ENCODE measurements at places on chromosomes 12 and 14.
A peak's percentile ranks its signal among the peaks of the same experiment; 100 is the strongest.

GRCh38 chr14:74614508-74615495 lies 2.8 kb upstream of the LTBP2 start:
- DNase-seq = no peak

GRCh38 chr12:49696723-49697122 lies 10.5 kb downstream of the FMNL3 start:
- no peak for DNase-seq

DNA sequence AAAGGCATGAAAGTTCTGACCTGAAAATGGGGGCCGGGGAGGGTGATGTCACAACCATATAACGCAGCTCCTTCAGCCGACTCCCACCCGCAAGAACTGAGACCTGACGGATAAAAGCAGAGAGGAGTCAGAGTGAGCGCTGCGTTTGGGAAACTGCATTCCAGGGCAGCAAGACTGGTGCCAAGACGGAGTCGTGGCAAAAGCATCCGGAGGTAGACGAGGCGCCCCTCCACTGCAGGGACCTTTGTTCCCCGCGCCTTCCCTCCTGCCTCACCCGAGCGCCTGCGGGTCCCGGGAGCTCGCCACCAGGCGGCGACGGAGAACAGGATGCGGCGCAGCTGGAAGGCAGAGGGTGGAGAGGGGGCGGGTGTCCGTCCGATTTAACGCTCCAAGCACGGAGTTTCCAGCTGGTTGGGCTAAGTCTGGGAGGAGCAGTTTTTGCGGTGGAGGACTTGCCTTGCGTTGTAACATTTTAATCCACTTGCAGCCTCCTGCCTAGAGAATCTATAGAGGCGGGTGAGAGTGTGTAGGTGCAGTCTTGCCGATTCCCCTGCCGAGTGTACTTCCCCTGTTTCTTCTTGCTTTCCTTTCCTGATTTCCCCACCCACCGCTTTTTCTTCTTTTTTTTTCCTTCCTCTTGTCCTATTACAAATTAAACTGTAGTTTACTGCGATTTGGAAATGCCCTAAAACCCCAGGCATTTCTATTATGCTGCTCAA lies 1.2 kb upstream of the CPNE8 start:
- peak; percentile 48 for DNase-seq

GRCh38 chr12:52729147-52729546 lies 25.8 kb upstream of the KRT77 start:
- no peak for DNase-seq

GRCh38 chr12:2003676-2004112 lies 563 bp downstream of the DCP1B start:
- DNase-seq = no peak

DNA sequence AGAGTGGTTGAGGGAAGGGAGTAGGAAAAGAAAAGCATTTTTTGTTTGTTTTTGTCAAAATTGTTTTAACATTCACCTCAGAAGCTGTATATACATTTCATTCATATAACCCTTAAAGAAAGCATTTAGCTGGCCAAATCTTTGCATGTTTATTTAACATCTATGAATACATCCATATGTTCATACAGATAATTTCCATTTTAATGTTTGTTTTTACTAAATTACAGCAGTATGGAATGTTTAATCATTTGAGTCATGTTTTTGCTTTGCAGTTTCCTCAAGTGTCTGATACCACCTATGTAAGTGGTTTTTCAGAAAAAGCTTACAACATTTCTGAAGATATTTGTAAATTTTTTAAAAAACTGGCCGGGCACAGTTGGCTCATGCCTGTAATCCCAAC lies 84.3 kb upstream of the ATF1 start:
- DNase-seq = no peak

Measured in stimulated activated CD4-positive, alpha-beta T cell treated with anti-CD3 and anti-CD28 coated beads, TNF-alpha, amount 100 ng/mL, for 24 hours (primary cell).